Left renal pelvis (tissue), 4 donors: ENCODE measurements at places on chromosomes 4 and X.

DNA sequence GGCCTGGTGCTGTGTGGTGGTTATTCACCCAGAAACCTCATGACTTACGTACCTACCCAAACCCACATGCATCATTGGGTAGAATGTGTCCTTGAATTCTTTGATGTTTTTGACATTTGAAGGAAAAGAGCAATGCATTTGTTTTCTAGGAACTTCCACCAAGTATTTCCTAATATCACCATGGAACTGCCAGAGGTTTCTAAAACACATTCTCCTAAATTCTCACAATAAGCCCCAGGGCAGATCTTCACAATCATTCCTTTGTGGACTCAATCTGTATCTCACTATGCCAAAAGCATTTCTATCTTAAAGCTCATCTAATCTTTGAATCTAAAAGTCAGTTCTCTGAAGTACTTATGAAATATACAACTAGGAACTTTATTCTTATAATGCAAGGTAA lies 8.3 kb upstream of the ODAM start:
- no peak for DNase-seq

DNA sequence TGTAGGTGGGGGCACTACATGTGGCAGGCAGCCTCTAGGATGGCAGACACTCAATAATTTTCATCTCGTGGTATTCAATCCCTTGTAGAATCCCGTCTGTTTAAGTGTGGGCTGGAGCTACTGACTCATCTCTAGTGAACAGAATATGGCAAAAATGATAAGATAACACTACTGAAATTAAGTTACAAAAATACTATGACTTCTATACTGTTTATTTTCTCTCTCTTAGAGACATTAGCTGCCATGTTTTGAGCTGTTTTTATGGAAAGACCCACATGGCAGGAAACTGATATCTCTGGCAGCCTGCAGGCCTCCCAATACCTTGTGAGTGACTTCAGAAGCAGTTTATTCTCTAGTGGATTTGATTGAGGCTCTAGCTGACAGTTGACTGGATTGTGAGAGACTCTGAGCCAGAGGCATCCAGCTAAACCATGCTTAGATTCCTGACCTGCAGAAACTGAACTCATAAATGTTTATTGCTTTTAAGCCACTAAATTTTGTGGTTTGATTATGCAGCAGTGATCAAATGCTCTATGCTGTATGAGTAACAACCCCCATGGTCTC lies 298.8 kb upstream of the CTSO start:
- no peak for DNase-seq

DNA sequence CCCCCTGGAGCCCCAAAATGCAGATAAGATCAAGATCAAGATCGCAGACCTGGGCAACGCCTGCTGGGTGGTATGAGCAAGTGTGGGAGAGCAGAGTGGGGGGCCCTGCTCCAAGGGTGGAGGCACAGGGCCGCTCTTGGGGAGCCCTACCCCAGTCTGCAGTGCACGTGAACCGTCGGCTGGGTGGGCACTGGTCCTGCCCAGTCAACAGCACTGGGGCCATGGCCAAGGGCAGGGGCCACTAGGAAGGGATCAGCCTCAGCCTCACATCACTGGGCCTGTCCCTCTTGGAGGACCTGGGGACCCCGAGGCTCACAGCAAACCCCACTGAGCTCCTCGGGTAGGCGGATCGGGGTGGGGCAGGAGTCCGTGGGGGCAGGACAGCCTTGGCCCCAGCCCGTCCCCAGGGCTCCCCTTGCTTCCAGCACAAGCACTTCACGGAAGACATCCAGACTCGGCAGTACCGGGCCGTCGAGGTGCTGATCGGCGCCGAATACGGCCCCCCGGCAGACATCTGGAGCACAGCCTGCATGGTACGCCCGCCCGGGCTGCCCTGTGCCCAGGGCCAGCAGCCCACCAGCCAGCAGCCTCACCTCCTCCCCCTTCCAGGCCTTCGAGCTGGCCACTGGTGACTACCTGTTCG lies 3.6 kb downstream of the SRPK3 start:
- no peak for DNase-seq

DNA sequence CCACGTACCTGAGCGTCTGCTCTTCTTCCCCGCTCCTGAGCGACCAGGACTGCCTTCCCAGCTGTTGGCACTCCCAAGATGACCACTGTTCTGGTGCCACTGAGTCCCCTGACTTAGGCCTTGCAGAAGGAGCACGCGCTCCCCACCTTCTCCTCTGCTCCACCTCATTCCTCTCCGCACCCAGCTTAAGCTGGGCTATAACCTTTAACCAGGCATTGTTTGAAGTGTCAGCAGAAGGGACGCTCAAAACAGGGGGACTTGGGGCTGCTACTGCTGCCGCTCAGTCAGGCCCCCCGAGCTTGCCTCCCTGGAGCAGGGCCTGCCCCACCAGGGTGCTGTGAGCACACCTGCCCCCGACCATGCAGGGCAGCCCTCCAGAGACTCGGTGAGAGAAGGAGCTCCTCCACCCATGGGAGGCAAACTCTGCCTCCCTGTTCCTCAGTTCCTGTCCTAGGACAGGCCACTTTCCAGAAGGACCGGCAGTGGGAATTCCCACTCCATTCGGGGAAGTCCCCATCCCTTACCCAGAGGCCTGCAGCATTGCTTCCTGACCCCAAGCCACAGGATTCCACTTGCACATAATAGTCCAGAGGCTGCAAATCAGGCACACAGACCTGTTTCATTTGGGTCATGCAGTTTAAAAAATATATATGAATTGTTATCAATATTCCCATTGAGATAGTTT lies 99.7 kb upstream of the ENPP6 start:
- no peak for DNase-seq

GRCh38 chr4:131309628-131310027 lies 1839.5 kb upstream of the PCDH10 start:
- no peak for DNase-seq

- DNase-seq: no peak
Measured at GRCh38 chrX:32538554-32538953, 672.8 kb downstream of the DMD start.

DNA sequence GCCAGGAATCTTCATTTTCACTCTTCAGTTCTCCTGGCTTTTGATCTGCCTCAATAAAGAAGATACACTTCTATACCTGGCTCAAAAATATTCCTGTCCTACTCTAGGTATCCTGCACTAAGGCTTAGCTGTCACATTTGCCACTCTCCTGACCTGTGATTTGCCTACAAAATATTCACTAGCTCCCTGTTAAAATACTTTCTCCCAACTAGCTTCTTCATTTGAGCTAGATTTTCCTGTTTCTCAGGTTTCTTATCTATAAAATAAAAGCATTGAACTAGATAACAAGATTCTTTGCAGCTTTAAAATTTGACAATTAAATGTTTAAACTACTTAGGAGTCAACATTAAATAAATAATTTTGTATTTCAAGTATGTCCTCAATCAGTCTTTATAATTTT lies 53.2 kb downstream of the CHIC2 start:
- DNase-seq: no peak

GRCh38 chr4:71978210-71978835 lies 53.5 kb upstream of the NPFFR2 start:
- no peak for DNase-seq

GRCh38 chrX:19791562-19791961 lies 95.8 kb downstream of the SH3KBP1 start:
- no peak for DNase-seq

GRCh38 chrX:146881521-146881920 lies 67.0 kb upstream of the CXorf51A start:
- no peak for DNase-seq

DNA sequence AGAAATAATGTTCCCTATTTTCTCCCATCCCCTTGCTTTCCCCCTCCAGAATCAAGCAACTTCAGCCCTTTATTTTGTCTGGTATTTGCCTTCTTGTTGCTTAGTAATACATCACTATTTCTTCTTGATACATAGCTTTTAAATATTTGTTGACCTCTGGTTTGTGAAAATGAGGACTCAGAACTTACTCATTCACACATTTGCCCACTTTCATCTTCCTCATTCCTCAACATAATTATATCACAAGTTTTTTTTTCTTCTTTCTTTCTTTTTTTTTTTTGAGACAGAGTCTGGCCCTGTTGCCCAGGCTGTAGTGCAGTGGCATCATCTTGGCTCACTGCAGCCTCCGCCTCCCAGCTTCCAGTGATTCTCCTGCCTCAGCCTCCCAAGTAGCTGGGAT lies 28.9 kb upstream of the NDUFC1 start:
- DNase-seq: no peak

DNA sequence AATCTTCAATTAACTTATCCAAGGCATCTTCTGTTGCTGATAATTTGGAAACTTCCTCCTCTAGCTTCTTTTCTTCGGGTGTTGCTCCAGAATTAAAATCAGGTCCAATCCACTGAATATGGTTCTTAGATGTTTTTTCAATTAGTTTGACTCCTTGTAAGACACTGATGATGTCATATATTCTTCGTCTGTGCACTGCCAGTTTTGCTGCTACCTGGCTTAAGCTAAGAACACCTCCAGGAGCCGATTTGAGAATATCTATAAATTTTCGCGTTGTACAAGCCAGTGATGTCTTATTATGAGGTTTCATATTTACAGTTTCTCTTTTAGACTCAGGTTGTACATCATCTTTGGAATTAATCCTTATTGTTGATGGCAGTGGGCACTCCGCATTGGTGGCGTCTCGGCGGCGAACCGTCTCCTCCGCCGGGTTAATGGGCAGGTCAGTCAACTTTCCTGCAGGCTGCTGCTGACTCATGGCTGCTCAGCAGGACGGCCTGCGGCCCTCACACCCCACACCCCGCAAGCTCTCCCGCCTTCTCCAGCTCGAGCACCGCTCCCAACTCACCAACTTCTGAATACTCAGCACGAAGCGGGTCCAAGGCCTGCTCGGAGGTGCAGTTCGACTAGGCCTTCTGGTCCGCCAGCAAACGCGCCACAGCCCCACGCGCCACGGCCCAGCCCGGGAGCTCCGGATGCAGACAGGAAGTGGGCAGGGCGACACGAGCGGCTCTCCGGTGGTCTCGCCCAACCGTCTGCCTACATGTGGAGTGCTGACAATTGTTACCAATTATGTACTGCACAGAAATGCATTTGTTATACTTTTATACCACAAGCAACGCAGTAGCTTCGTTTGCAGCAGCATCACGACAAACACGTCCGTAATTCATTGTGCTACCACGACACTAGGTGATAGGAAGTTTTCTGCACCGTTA lies 49.2 kb upstream of the FHL1 start:
- no peak for DNase-seq

DNA sequence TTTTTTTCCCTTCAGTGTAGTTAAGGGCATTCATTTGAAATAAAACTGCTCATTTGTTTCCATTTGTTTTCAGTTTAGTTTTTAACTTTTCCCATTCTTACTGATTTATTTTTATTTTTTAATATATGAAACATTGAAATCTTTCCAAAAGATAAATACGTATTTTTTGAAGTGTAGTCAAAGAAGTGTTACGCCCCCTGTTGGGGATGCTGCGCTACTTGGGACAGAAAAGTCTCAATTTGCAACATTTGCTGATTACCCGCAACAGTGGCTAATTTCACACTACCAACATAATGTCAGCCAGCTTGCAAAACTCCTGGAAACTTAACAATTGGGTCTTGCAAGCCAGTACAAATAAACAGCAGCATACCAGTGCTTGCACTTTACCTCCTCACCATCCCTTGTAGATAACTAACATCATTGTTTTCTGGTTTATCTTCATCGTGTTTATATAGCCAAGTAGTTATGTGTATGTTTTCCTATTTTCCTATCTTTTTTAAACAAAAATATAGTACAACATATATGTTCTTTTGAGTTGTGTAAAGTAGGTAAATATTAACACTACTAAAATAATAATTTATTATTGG lies 158.6 kb downstream of the STPG2 start:
- DNase-seq: no peak

GRCh38 chr4:153766758-153767157 lies 6.9 kb upstream of the RNF175 start:
- no peak for DNase-seq

GRCh38 chr4:105894660-105895582 lies at the start of gene NPNT:
TSS of gene NPNT (plus strand) at chr4:105895471. CDS start at chr4:105895653, 182 bp downstream.
- DNase-seq: peak; percentile 27

- DNase-seq: no peak
Measured at GRCh38 chrX:49884290-49884862, 5.1 kb downstream of the USP27X start.

DNA sequence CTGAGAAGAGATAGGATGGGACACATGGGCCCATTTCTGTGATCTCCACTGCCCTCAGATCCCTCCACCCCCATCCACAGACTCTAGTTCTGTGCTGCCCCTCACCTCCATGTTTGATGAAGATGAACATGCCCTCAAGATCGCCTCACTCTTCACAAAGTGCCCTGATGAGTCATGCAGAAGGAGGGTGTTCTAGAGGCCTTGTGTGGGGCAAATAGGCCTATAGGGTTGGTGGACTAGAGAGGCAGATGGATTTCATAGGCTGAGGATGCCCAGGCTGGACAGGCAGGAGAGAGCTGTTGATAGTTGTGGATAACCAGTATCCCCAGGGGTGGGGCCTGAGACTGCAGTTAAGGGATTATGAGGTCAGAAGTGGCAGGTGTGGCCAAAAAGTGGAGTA lies at the start of gene CXorf65:
TSS of gene CXorf65 (minus strand) at position 314 of the 400 bp plus-strand sequence. CDS start at position 130, 184 bp downstream.
- no peak for DNase-seq

DNA sequence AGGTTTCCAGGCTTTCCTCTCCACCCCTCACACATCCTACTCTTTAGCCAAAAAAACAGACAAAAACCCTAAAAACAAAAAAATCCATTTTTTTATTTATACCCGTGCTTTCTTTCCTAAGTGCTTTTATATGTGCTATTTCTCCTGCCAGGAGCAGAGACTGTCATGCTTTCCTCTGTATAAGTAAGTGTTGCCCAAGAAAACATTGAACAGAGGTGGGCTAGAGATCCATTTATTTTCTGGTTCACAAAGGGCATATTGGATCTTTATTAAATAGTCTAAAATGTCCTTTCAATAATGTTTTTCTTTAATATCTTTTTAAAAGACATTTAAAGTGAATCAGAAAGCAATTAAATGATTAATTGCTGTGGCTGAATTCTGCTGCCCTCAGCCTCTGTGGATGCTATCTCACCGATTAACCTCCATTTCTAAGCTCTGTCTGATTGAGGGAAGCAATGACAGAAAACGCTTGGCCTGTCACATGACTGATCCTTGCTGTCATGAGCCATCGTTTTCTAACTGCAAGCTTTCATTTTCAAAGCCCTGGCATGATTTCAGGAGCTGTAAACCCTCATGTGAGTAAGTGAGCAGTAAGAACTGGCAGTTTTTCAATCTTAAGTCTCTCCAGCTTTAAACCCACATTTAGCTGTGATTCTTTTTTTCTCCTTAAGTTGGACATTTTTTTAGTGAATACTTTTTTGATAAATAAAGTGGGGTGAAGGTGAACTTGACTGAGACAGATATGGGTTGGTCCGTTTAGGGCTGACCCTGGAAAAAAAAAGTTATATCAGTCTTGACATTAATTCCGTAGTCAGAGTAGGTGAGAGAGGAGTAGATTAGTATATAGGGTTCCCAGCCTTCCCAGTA lies 180.7 kb upstream of the PGRMC2 start:
- no peak for DNase-seq

GRCh38 chr4:76429636-76430035 lies 5.4 kb upstream of the SHROOM3 start:
- no peak for DNase-seq

- DNase-seq: no peak
Measured at GRCh38 chrX:136063340-136064079, 78.3 kb downstream of the SLC9A6 start.

- DNase-seq: no peak
Measured at GRCh38 chr4:149836546-149836945, 20.9 kb upstream of the IQCM start.
